ENCODE measurements at places on chromosomes 2 and 18.

DNA sequence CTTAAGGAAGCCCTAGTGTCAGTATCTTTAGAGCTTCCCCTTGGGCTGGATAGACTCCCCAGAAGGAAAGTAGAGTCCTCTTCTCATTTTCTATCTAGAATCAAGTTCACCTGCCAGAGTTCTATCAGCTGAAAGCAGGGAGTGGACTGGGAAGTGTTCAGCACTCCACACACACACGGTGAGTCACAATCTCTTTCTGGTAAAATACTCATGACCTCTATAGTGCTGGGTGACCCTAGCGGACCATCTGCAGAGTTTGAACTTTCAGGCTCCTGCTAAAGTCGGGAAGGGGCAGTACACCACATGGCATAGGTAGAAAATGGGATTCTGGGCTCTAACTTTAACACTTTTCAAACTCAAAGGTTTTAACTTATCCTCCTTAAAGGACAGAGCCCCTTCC is 43.3 kb downstream of the SAP130 start:
- no peak for DNase-seq

DNA sequence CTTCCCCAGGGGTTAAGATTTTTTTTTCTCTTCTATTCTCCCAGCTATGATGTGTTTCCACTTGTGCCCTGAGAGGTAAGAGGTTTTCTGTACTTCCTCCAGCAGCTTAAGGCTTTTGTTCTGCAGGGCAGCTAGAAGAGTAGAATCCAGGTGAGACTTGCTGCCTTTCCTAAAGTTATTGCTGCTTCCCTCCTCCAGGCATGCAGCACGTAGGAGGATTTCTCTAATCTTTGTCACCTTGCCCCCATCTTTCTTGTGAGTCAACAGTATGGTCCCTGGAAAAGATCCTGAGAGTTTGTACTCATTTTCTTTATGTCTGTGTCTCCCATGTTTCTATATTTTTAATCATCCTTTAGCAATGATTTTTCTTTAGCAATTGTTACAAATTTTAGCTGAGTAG is 462.2 kb downstream of the SETBP1 start:
- DNase-seq, result no peak

DNA sequence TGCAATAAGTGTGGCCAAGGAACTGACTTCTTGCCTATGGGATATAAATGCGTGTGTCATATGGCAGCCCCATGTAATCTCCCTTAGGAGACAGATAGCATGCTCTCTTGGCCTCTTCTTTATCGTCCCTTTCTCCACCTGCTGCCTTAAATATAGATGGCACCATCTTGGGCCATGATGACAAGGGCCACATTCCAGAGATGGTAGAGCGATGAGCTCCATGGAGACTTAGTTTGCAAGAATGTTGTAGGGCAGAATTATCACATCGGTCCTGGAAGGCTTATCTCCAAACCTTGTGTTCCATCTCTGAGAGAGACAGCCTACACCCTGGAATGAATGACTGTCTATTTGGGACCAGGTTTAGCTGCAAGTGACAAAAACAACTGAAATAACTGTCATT is 536.7 kb downstream of the TNS1 start:
- no peak for DNase-seq

- no peak for DNase-seq
These were observed 2.4 kb upstream of the MERTK start for GRCh38 chr2:111896024-111896423.

GRCh38 chr2:188845692-188846091 is 128.5 kb upstream of the COL3A1 start:
- no peak for DNase-seq

DNA sequence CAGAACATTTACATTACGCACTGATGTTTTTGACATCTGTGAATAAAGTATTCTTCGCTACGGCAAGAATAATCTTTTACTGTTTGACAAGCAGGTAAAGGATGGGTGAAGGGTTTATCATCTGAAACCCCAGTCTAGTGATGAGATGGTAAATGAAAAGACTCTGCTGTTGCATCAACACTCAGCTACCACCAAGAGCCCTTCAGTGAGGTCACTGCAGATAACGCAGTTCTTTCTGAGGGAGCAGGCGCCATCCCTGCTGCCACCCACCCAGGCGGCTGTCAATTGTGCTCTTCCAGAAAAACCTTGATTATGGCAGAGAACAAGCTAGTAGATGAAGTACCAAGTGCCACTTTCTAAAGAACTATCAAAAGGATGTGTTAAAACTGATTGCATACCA is 58.7 kb downstream of the ABCG8 start:
- DNase-seq, result no peak

DNA sequence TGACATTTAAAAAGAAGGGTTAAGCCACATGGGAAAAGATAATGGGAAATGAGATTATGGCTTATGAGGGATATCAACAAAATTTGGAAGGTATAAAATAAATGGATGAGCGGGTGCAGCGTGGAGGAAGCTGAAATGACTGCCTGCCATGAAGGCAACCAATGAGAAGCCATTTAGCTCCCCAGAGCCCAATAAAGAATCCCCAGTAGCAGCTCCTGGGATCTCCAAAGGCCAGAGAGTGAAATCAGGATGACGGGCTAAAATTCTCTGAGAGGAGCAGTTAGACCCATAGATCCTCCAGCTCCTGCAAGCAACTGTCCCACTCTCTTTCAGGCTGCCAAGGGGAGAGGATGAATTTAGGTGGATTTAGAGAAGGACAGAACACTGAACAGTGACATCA is 12.9 kb upstream of the MAPRE3 start:
- no peak for DNase-seq

DNA sequence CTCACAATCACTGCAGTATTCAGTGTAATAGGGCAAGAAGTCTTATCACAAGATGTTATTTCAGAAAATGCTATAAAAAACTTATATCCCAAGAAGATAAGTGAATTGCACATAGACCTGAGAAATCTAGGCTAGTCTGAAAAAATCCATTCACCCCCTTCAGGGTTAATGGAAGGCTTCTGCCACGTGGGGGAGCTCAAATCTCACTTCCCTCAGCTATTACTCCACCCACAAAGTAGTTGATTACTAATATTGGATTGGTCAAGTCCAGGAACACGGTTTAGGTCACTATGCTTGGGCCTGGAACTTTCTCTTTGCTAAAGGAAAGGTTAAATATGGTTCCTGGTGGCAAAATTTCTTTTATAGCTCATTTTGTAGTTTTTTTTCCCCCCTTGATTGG is 51.2 kb upstream of the ADAM23 start:
- peak; percentile 18 for DNase-seq

DNA sequence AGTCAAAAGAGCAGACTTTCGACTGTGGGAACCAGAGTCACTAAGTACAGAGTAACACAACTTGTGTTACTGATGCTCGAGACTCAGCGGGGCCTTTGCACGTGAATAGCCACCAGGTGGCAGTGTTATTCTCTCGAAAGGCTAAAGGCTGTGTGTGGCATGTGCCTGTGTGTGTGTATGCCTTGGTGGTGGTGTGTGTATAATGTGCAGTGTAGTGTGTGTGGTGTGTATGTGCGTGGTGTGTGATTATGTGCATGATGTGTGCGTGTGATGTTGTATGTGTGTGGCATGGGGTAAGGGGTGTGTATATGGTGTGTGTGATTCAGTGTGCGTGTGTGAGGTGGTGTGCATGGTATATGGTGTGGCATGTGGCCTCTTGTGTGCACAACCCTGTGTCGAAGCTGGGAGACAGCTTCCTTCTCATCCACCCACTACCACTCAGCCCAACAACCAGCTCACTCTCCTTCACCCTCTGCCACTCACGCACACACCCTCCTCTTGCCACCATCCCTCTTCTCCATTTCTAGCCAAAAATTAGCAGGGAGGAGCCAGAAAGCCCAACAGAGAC is 83.0 kb upstream of the ZNF532 start:
- peak; percentile 73 for DNase-seq

DNA sequence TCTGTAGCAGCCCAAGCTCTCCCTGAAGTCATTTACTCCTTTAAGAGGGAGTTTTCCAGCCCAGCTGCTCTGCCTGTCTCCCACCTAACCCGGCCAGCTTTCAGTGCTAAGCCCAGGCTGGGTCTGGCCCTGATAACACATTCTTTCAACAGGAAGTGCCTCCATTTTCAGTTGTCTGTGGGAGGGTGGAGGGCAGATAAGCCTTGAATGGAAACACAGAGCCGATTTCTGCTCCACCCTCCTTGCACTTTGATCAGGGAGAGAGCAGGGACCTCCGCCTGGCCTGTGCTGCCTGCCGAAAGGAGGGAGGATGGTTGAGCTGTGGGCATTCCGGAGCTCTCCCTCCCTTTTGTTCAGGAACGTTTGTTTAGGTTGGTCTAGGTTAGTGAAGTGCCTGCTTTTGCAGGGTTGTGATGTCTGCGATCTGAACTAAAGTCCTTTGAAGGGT is 24.8 kb downstream of the GATA6 start:
- DNase-seq, result no peak

- no peak for DNase-seq
These were observed 758.1 kb upstream of the ACVR2A start for GRCh38 chr2:147086715-147087114.

- peak; percentile 93 for DNase-seq
These were observed 99.0 kb downstream of the ZFP36L2 start for GRCh38 chr2:43127208-43127940.

GRCh38 chr2:201432038-201432620 is 19.1 kb downstream of the TRAK2 start:
- DNase-seq, result no peak

- no peak for DNase-seq
These were observed 21.5 kb downstream of the WDR43 start for GRCh38 chr2:28915939-28916338.

- no peak for DNase-seq
These were observed 262.4 kb downstream of the INSIG2 start for GRCh38 chr2:118350621-118351020.

DNA sequence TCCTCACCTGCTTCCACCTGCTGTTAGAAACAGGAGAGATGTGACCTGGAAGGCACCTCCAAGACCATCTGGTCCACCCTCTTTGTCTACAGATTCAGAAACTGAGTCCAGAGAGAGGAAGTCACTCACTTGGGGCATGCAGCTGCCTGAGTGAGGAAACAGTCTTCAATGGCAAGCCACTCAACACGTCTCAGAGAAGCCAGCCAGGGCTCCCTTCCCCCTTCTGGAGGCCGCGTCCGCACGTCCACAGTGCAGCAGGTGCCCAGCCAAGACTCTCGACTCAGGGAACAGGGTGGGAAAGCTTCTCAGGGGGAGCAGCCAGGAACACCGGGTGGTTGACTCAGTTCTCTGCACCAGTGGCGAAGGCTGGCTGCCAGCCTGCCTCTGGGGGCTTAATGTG is 201.7 kb downstream of the BCL11A start:
- DNase-seq, result no peak

DNA sequence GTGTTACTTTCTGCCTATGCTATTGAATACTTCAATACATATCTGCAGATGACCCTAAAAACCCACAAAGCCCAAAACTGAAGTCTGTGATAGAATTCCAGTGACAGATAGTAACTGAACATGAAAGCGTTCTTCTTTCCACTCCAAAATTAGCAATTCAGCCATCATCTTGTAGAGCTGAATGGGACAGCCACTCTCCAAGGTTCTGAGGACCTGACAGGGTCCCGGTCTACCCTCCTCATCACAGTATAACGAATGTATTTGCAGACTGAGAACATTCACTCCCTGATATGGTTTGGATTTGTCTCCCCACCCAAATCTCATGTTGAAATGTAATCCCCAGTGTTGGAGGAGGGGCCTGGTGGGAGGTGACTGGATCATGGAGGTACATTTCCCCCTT is 189.5 kb downstream of the MTCL1 start:
- DNase-seq, result no peak
